Chondrocyte (in vitro differentiated cells): ENCODE measurements at places on chromosomes 1 and 21. TPM values are rescaled to one million over a fixed set of nuclear protein-coding genes. Genes with fewer than 3 reads are reported as not detected.

- no peak for DNase-seq
Observed at GRCh38 chr1:173330149-173330951, 123.2 kb upstream of the TNFSF4 start.

DNA sequence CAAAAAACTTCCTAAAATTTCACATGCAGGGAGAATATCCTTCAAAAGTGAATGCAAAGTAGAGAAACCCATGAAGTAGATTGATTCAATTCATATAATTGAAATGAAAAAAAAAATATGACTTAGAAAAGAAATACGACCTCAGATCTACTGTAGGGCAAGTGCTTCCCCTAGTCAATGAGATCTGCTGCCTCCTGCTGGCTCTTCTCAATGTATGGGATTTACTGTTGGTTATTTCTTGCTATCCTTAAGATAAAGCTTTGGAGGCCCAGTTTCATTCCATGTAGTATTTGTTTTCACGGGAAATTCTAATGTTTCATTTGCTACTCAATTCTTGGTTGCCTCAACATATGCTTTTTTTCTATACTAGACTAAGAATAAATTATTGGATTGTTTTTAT is 46.2 kb downstream of the ZNF648 start:
- no peak for DNase-seq

DNA sequence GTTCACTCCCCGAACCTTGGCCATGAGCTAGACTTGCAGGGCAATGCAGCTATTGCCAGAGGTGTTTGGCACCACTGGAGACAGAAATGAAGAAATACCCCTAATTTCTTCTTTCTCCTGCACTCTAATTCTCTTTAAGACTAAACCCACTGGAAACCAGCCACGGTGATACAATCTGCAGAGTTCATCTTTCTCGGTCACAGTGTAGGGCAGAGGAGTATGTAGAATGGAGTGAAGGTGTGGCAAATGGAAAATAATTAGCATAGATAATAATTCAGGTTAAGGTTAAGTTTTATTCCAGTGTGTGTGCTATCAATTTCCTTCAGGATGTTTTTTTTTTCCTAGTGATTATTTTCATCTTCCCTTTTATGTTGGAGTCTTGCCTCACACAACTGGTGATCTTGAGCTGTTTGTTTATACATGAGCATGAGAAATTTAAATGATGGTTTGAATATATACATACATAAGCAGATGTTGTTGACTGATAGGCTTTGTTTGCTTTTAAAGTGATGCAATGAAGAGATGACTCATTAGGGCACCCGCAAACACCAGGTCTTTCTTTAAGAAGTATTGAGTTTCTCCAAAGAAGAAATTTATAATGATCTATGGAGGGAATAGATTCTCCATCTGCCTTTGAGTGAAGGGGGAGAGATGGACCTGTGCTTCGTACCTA is 81.9 kb downstream of the SPATA17 start:
- DNase-seq, result no peak

- DNase-seq, result no peak
Observed at GRCh38 chr1:5954964-5955363, 37.3 kb downstream of the NPHP4 start.

- DNase-seq, result no peak
Observed at GRCh38 chr1:30930631-30931173, 22.1 kb upstream of the SDC3 start.

DNA sequence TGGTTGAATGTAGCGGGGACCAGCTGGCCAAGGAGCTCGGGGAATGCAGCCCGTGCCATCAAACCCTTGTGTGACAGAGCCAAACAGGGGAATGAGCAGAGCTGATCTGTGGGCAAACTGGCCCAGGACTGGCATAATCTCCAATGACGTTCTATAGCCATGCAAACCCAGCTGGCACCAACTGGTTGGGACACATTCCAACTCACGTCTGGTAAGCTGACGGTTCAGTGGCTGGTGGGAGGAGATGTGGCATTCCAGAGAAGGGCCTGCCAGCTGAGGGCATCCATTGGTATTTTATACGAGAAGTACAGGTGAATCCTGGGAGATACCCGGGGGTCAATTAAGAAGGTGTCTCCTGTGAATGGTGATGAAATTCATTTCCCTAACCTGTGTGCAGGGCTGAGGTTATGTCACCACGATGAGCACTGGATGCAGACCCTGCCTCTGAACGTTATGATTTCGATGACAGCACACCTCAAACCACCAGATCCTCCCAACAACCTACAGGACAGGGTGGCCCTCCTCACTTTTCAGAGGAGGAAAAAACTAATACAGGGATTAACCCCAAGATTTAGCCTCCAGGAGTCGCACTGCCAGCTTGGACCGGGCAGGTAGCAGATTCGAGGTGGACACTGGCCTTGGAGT is 39.0 kb upstream of the RUNX3 start:
- no peak for DNase-seq

DNA sequence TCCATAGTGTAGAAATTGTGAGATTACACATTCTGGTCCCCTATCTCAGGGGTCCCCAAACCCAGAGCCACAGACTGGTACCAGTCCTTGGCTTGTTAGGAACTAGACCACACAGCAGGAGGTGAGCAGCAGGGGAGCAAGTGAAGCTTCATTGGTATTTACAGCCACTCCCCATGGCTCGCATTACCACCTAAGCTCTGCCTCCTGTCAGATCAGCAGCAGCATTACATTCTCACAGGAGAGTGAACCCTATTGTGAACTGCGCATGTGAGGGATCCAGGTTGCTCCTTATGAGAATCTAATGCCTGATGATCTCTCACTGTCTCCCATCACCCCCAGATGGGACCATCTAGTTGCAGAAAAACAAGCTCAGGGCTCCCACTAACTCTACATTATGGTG is 229.7 kb upstream of the IRF2BP2 start:
- no peak for DNase-seq

CCDC181 gene
- total RNA-seq, result 0.80 to 1.2 TPM (median 0.90 TPM) in 3 replicates
